ENCODE measurements at places on chromosomes 4 and X. TPM values are rescaled to one million over a fixed set of nuclear protein-coding genes. Genes with fewer than 3 reads are reported as not detected.

Gene ATP2B3
- not detected for total RNA-seq

DNA sequence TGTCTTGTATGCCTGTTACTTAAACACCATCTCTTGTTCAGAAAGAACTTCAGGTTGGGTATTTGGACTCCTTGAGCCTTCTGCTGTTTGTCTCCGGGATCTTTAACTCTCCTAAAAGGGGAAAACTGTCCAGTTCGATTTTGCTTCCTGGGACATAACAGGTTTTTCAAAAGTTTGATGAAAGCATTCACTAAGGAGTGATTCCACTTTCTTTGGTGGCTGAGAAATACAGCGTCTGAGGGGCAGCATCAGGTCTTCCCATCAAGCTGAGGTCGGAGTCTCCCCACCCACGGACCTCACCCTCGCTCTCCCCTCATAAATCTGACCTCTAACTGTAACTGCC is 1.4 kb downstream of the AFAP1 start:
- peak overlapping the region; percentile 93 for H3K27ac ChIP-seq
- H3K36me3 ChIP-seq = no peaks in the 10 kb centered on the region
- H3K4me3 ChIP-seq = peak overlapping the region; percentile 82
- no peak for DNase-seq

GRCh38 chrX:44183329-44183728 is 160.1 kb downstream of the EFHC2 start:
- H3K27me3 ChIP-seq = no peaks in the 10 kb centered on the region
- no peak overlapping the region for H3K4me3 ChIP-seq

GRCh38 chr4:140092094-140092851 is 61.7 kb downstream of the MAML3 start:
- DNase-seq = peak; percentile 54
- H3K4me1 ChIP-seq = peaks cover 82% of the 10 kb centered on the region
- peak overlapping the region; percentile 73 for H3K27ac ChIP-seq
- no peaks in the 10 kb centered on the region for H3K27me3 ChIP-seq

GRCh38 chrX:154761977-154762536 is 607 bp upstream of the DKC1 start:
- no peaks in the 10 kb centered on the region for H3K27me3 ChIP-seq
- H3K4me3 ChIP-seq = peak overlapping the region; percentile 70
- DNase-seq = no peak
- peaks cover 18% of the 10 kb centered on the region for H3K36me3 ChIP-seq

- H3K36me3 ChIP-seq = no peaks in the 10 kb centered on the region
- H3K27me3 ChIP-seq = no peaks in the 10 kb centered on the region
- no peaks in the 10 kb centered on the region for H3K4me1 ChIP-seq
- H3K27ac ChIP-seq = no peak overlapping the region
- no peak for DNase-seq
These were observed 2043.5 kb upstream of the AGA start for GRCh38 chr4:179485781-179486180.

Data from lower lobe of right lung (tissue), 2 donors.